ENCODE measurements at places on chromosomes 7 and 10. TPM values are rescaled to one million over a fixed set of nuclear protein-coding genes. Genes with fewer than 3 reads are reported as not detected.

The DDX50 gene
- total RNA-seq: 40.8 TPM

The GHRHR gene
- total RNA-seq: not detected

The JCAD gene
- not detected for total RNA-seq

The CASTOR2 gene
- 7.0 TPM for total RNA-seq

The SEMA4G gene
- total RNA-seq: 2.5 TPM

The MRC1 gene
- total RNA-seq: 0.07 TPM

The DNAH11 gene
- 0.05 TPM for total RNA-seq

The HOXA9 gene
- not detected for total RNA-seq

The HGF gene
- total RNA-seq: not detected

The DNA2 gene
- total RNA-seq: 4.1 TPM

The PDE1C gene
- total RNA-seq: not detected

The GSTO2 gene
- total RNA-seq: 0.70 TPM

The BMPER gene
- 0.35 TPM for total RNA-seq

The PPP1R3C gene
- total RNA-seq: not detected

The WASHC2C gene
- total RNA-seq: 56.8 TPM

The C10orf62 gene
- not detected for total RNA-seq

The KIAA1549 gene
- total RNA-seq: 0.21 TPM

The OR2A5 gene
- total RNA-seq: not detected

The OIT3 gene
- total RNA-seq: 0.13 TPM

The OPN1SW gene
- not detected for total RNA-seq

The PARD3 gene
- 0.32 TPM for total RNA-seq
